Fibroblast of skin of back (primary cell): ENCODE measurements at places on chromosomes 2 and 18.

DNA sequence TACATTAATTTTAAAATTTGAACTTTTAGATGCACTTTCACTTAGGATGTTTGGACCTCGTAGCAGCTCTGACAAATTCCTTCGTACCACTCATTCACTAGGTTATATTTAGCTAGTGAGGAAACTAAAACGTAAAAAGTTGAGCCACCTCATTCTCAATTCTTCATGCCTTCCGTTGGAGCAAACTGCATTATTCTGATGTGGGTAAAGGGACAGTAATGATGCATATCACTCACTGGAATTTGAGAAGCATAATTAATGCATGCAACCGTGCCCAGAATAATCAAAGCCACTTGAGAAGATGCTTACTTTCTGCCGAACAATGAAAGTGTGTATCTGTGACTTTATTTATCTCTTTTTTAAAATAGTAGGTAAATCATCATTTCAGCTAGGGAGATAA, 2.2 kb downstream of the CNOT9 start:
- DNase-seq: peak; percentile 30

GRCh38 chr18:2654928-2655177, 673 bp upstream of the SMCHD1 start:
- no peak for DNase-seq

- no peak for DNase-seq
Measured at GRCh38 chr2:110997331-110998045, 123.2 kb upstream of the BCL2L11 start.

DNA sequence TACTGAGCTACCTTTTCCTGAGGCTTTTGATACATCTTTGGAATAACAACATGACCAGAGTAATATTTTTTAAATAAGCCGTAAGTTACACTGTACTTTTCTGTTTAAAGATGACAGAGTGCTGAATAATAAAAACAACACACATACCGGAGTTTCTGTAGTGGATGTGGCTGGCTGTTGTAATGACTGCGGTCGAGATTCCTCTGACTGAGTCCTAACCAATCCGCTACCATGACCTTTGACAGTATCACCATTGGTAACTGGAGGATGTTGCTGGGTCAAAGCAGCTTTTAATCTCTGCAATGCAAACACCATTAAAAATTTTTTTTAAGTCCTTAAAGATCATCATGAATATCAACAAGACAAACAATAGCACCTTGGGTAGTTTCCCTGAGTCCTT, 70.7 kb downstream of the ATF2 start:
- peak; percentile 77 for DNase-seq

GRCh38 chr2:147149575-147150240, 695.1 kb upstream of the ACVR2A start:
- peak; percentile 67 for DNase-seq

GRCh38 chr2:71560638-71561011, 107.3 kb downstream of the DYSF start:
- no peak for DNase-seq

DNA sequence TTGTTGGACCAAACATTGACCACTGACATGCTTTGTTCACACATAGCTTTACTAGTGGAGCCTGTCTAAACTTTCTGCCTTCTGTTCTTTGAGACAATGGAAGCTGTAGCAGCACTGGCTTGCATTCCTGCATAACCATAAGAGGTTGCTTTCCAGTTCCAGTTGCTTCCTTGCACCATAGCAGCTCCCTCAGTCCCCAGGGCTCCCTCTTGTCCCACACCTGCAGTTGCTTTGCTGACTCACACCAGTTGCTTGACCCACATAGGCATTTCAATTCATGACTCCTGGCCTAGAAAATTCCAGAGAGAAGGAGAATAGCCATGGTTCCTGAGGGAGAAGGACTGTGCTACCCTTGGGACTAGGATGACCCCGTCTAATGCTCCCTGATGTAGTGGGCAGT, 20.9 kb downstream of the SGPP2 start:
- DNase-seq: no peak

- no peak for DNase-seq
Measured at GRCh38 chr2:45915523-45915922, 264.0 kb downstream of the PRKCE start.

- DNase-seq: no peak
Measured at GRCh38 chr2:95166065-95166763, 605 bp downstream of the ZNF2 start.

DNA sequence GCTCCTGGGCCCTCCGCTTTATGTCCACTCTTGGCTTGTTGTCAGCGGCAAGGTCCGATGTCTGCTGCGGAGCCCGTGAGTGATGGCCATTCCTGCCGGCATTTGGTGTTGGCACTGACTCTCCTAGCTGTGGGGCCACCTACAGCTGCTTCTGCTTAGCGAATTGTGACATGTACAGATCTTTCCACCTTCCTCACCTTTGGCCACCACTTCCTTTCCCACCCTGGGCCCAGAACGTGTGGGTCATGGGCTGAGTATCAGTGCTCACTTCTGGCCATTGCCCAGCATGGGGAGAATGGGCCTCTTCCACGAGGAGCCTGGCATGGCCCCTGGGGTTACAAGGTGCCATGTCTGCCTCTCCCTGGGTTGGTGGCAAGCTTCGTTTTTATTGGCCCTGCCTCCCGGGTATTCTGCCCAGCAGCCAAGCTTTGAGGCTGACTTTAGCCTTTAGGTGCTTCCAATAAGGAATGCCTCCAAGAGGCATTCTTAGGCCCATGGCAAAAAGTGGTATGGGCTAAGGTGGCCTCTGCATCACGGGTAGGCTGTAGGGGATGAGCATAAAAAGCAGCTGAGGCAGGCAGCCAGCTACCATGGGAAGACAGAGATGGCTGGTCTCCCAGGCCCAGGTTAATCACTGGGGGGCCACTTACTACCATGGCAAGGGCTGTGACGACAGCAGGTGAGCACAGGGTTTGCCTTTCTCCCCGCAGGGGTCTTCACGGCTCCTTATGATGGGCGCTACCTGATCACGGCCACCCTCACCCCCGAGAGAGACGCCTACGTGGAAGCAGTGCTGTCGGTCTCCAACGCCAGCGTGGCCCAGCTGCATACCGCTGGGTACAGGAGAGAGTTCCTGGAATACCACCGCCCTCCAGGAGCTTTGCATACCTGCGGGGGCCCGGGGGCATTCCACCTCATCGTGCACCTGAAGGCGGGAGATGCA, 65.8 kb downstream of the EMILIN2 start:
- DNase-seq: no peak

GRCh38 chr18:23730857-23731256, 41.6 kb downstream of the LAMA3 start:
- no peak for DNase-seq

GRCh38 chr2:141968433-141968832, 162.4 kb downstream of the LRP1B start:
- no peak for DNase-seq

DNA sequence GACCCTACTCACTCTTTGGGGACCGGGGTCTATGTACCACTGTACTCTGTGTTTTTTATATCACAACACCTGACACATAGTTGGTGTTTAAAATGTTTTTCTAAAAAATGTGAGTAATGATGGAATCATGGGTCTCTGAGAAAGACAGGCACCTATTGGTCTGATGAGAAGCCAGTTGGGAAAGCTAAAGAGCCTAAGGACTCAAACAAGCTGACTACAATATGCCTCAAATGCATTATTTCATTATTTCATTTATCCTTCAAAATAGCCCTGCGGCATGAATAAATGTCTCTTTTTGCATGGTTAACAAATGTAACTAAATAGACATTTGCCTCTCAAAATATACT, 102.9 kb upstream of the SCN1A start:
- DNase-seq: no peak

DNA sequence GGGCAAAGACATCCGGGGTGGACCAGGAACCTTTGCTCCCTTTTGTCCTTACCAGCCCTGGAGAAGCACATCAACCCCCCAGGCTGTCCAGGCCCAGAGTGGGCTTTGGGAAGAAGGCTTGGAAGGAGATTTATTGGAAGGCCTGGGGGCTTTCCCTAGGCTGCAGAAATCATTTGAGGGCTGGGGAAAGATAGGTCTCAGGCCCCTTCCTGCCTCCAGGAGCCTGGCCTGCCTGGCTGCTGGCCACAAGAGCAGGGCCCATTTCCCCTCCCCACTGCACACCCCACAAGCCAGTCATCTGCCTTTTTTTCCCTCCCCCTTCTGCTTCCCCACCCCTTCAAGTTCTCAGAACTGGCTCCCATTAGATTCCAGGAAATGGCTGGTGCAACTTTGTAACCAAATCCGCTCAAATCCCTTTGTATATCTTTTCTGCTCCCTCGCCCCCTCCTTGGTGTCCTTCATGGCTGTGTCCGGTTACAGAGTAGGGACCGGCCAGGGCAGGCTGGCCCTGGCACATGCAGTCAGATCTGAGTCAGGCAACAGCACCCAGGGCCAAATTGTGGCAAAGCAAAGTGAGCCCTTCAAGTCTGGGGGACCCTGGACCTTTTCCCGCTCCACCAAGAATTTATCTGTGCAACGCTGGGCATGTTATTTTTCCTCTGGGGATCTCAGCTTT, 20.8 kb upstream of the TNP1 start:
- DNase-seq: peak; percentile 27

GRCh38 chr2:206423147-206423546, 20.2 kb upstream of the ADAM23 start:
- DNase-seq: peak; percentile 17

DNA sequence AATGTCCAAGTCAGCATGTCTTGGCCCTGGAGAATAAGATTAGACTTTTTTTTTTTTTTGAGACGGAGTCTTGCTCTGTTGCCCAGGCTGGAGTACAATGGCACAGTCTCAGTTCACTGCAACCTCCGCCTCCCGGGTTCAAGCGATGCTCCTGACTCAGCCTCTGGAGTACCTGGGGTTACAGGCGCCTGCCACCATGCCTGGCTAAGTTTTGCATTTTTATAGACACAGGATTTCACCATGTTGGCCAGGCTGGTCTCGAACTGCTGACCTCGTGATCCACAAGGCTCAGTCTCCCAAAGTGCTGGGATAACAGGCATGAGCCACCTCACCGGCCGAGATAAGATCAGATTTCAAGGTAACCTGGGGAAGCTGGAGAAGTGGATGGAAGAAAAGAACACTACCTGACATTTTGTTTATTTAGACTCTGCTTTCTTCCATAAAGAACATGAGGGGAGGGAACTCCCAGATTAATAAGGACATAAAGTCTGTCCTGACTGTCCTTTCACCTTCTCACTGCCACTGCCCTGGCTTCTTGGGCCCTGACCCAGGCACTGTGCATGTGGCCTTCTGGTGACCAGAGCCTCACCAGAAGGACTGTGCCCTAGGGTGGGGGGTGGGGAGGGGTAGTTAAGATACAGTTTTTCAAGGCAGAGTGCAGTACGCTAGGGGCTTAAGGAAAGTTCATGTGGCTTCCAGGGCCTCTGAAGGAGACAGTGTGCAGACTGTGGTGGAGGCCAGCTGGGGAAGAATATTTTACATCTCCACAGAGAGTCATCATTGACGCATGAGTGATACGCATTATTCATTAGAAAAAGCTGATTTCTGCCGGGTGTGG, 4.8 kb upstream of the IMPA2 start:
- peak; percentile 63 for DNase-seq

DNA sequence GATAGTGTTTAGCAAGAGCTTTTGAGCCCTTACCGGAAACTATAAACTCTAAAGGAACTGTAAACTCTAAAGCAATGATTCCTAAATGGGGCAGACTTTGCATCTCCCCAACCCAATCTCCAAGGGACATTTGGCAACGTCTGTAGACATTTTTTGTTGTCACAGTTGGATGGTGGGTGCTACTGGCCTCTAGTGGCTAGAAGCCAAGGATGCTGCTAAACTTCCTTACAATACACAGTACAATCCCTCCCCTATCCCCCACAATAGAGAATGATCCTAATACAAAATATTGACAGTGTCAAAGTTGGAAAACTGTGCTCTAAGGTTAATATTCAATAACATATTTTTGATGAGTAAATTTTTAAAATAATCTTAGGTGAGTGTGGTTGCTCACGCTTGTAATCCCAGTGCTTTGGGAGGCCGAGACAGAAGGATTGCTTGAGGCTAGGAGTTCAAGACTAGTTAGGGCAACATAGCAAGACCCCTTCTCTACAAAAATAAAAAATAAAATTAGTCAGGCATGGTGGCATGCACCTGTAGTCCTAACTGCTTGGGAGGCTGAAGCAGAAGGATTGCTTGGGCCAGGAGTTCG, 66.7 kb downstream of the PTPN4 start:
- peak; percentile 51 for DNase-seq

- DNase-seq: no peak
Measured at GRCh38 chr2:65557616-65558573, 125.5 kb upstream of the SPRED2 start.

- DNase-seq: peak; percentile 54
Measured at GRCh38 chr18:59996370-59996966, 96.7 kb downstream of the PMAIP1 start.

DNA sequence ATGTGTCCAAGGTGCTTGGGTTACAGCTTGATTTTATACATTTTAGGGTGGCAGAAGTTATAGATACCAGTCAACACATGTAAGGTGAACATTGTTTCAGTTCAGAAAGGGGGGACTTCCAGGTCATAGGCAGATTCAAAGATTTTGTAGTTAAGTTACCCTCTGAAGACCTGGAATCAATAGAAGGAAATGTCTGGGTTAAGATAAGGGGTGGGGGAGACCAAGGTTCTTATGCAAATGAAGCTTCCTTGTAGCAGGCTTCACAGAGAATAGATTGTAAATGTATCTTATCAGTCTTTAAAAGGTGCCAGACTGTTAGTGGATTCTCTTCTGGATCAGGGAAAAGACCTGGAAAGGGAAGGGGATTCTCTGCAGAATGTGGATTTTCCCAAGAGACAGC, 42.4 kb downstream of the BMPR2 start:
- DNase-seq: no peak

DNA sequence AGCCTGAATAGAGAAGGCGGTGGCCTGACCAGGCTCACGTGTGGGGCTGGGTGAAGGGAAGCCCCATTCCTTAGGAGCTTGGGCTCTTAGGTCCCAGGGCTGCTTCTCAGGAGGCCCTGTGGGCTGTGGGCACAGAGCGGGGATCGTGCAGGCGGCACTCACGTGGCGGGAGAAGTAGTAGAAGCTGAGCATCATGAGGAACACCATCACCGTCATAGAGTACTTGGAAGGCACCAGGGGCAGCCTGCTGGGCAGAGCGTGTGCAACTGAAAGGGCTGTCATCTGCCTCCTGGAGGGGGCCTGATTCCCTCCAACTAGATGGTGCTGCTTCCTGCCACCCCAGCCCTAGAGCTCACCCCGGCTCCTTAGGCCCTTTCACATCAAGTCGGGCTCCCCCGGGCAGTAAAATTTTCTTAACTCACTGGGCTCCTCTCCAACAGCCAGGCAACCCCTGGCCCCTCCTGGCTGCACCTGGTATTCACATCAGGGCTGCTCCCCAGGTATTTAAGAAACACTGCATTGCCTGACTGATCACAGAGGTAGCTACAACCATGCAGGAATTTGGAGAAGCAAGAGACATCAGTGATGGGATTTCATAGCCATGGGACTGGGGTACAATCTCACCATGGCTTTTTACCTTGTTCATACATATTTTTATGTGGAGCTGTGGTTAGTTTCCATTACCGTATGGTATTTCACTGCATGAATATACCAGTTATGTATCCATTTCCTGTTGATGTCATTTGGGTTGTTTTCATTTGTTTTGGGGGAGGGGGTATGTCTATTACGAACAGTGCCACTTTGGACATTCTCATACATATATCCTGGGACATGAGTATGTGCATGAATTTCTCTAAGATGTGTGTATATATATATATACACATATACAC, 32.9 kb downstream of the CENPO start:
- peak; percentile 41 for DNase-seq
